ENCODE measurements at places on chromosomes 2 and 18. TPM values are rescaled to one million over a fixed set of nuclear protein-coding genes. Genes with fewer than 3 reads are reported as not detected.
A peak's percentile ranks its signal among the peaks of the same experiment; 100 is the strongest.

DNA sequence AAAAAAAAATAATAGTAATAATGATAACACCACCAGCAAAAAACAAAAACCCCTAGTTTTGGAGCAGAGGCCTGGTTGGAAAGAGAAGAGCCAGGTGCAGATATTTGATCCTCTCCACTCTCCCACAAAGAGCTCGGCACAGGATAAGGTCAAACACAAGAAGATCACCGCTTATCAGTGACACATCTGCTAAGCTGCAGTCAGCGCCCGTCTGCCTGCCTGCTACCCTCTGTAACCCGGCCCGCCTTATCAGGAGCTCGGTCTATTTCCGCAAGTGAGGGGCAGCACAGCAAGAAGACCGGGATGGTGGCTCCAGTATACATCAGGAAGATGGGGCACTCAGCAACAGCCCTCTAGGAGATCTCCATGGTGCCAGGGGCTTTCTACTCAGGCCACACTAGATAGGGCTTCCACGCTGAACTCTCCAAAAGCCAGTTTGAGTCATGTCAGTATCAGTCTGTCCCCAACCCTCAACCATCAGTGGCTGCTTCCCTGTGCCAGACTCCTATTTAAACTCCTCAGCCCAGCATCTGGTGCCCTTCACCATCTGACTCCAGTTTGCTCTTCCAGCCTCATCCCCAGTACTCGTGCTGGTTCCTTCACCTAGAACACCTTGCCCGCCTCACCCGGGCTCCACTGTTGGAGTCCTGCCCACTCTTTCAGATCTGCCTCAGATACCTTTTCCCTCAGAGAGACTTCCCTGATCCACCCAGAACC lies 67.3 kb upstream of the PPP1CB start:
- no peak for DNase-seq

DNA sequence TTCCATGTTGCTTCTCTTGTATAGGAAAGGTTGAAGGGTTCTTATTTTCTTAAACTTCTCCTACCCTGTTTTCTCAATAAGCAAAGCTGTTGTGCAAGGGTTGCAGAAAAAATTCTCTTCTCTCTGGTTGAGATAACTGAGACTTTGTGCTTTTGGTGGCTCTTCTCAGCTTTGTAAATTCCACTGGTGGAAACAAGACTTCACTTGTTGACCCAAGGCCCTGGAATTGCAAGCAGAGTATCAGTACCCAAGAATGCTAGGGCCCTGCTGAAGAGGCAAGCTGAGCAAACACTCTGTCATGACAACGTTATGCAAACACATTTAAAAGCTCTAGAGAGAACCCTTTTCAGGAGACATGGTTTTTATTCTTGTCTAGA lies 294.7 kb upstream of the EPAS1 start:
- no peak for DNase-seq

SH3BP4 gene
- total RNA-seq, result 24.9 TPM

FKBP7 gene
- total RNA-seq, result 0.37 TPM

SERPINB3 gene
- total RNA-seq, result not detected

DNA sequence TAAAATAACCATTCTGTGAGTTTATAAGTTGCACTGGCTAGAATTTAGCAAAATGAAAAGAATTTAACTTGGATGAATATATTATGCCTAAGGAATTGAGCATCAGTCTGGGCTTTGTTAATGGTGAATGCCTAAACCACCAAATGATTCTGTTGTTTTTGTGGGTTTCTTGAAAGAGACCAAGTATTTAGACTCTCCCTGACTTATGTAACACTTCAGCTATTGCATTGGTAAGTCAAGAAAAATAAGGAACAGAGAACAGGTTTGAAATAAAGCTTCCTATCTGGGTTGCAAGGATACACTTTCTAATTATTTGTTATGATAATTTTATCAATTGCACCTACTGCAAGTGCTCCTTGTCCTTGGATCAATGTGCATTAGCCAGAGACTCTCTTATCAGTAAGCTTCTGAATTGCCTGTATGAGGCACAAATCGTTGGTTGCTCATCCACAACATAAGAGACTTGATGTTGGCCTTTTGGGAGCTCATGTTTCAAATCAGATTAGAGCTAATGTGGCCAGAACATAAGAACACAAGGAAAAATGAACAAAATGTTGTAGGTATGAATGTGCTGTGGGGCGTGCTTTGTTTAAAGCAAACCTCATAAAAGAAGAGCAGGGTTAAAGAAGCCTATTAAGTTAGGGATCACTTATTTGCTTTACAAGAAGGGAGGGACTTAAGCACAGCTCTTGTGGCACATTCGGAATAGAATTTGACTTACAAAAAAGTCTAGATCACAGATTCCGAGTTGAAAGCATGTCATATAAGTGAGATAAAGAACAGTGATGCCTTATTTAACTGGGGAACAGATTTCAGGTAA lies 37.2 kb downstream of the PRKCE start:
- DNase-seq, result no peak

DNA sequence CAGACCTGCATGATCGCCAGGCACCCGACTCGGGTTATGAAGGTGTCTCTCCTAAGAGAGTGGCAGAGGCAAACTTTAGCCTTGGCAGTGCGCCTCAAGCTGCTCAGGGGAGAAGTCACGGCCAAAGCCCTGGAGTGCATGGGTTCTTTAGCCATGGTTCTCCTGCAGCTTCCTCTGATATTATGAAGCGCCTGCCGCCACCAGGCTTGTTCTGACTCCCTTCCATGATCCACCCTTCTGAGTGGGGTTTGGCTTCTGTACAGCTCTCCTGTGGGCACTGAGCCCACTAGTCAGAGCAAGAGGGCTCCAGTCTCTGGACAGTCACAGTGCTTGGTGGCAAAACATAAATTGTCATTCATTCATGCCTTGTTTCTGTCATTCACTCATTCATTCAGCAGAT lies 25.9 kb upstream of the TMBIM1 start:
- no peak for DNase-seq

RUFY4 gene
- not detected for total RNA-seq

NCL gene
- total RNA-seq, result 83.8 TPM

GRCh38 chr2:150866431-150866830 lies 379.0 kb upstream of the RND3 start:
- no peak for DNase-seq

STAM2 gene
- 25.8 TPM for total RNA-seq

GRCh38 chr2:121860033-121860757 lies 104.7 kb downstream of the TSN start:
- no peak for DNase-seq

DNA sequence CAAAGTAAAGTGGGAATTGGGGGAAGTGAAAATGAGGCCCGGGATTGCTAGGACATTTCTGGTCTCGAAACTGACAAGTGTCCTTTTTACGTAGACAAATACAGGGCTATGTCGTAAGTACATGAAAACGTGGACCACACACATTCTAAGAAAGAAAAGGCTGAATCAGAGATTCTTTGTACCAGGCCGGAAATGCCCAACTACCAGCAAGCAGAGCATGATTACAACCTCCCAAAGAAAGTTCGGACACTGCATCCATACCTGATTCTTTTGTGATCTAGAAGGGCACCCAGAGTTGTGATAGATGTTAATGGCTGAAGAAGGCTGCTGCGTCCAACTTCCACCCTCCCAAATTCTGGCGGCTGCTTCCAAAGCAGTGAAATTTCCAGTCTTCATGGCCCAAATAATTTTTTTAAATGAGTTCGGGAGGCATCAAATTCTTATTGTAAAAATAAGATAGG lies 1.7 kb downstream of the RBMS1 start:
- DNase-seq, result no peak

CYP26B1 gene
- 1.5 TPM for total RNA-seq

GRCh38 chr18:9951022-9951859 lies 37.4 kb downstream of the VAPA start:
- peak; percentile 26 for DNase-seq

- DNase-seq, result no peak
Observed at GRCh38 chr2:217302856-217303255, 443.0 kb upstream of the TNP1 start.

- DNase-seq, result no peak
Observed at GRCh38 chr2:96340493-96341414, 5.2 kb downstream of the NCAPH start.

DNA sequence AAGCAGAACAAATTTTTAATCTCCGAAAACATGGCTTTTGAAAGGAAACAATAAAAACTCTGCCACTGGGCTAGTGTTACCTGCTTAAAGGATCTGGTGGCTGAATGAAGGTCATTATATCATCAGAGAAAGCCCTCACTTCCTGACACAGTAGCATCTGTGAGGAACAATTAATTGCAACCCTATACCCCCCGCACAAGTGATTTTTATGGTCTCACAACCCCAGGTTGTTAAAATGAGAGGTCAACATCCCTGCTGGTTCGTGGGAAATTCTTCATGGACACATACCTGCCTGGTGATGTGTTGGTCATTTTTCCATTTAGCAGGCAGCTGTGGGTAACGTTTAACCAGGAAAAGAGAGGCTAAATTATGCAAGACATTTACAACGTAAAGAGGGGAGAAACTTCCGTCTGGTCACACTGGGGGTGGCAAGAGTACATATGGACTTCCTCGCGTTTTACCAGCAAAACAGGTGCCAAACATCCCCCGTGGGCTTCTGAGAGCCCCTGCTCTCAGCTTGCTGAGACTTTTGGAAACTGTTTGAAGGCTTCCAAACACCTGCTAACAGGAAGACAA lies 29.2 kb downstream of the NIFK start:
- no peak for DNase-seq

DNA sequence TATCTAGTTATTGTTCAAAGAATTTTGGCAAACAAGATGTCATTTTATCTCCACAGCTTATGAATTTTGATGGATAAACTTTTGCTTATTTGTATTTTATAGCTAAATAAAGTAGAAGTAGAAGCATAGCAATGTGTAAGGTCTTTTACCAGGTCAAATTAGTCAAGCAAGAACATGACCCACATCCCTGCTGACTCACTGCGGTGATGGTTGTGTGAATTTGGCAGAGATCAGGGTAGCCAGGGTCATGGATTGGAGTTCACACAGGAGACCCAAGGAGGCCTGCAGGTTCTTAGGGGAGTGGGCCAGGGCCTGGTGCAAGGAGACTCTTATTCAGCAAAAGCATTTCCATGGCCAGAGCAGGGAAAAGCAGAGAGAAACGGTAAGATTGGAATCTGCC lies 18.7 kb downstream of the SP140 start:
- DNase-seq, result no peak

DNA sequence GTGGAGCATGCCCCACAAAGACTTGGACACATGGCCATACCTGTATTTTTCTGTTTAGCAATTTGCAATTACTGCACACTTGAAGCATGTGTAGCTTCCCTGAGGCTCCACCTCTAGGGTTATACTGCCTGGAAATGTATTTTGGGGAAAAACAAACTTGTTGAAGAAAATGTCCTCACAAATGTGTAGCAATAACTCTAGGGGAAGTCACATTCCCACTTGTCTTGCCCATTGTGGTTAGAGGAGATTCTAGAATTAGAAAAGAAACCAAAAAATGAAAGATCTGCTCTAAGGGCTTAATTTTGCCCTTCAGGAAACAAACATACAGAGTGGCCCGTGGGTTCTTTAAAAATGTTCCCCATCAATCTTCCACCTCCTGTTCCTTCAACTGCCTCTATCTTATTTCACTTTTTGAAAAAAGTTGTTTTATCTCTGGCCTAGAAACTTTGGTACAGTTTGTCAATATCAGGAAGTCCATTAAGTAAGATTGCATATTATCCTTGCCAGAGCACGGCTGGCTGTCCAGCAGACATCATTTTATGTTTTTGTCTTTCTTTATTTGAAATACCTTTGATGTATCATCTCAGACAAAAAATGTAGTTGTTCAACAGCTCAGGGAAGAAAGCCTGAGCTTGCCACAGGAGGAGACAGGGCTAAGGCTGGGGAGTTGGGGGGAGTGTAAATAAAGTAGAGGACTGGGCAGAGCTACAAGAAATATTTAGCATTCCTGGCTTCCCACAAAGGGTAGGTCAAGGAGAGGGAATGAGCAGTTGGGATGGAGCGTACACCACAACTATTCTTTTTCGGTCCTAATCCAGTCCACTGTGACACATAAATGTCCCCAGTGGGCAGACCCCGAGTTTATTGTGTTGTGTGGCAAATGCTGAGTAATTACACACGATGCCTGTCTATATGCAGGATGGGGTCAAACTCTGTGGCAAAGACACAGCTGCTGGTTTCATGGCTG lies 96.8 kb upstream of the CDC42EP3 start:
- DNase-seq, result no peak

DNA sequence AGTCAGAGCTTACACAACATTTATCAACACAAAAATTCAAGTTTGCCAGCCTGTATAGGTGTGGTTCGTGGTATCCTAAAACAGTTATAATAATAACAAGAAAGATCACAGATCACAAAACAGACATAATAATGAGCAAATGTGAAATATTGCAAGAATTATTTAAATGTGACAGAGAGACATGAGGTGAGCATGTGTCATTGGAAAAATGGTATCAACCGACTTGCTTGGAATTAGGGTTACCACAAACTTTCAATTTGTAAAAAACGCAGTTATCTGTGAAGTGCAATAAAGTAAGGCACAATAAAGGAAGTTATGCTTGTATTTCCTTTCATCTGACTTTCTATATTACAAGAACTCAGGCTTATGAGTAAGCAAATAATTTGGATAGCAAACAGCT lies 116.8 kb downstream of the IKZF2 start:
- no peak for DNase-seq

DNA sequence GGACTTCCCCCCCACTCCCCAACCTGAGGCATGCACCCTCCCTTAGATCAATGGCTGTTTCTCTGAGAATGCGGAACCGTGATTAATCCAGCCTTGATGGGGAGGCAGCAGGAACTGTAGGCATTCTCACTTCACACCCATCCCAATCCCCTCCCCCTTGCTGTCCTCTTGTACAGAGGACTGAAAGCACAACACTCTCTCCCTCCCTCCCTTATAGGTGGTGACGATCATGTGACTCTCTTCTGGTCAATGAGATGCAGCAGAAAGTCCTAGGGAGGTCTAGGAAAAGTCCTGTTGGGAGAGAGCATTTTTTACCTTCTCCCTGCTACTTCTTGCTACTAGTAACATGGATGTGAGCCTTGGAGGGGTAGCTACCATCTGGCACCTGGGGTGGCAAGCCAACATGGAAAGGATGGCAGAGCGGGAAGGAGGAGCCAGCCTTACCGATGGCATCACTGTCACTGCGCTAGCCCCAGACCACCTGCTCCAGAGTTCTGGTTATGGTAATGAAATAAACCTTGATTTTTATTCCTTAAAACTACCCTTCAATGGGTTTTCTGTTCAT lies 106.9 kb downstream of the MSH2 start:
- no peak for DNase-seq

DNA sequence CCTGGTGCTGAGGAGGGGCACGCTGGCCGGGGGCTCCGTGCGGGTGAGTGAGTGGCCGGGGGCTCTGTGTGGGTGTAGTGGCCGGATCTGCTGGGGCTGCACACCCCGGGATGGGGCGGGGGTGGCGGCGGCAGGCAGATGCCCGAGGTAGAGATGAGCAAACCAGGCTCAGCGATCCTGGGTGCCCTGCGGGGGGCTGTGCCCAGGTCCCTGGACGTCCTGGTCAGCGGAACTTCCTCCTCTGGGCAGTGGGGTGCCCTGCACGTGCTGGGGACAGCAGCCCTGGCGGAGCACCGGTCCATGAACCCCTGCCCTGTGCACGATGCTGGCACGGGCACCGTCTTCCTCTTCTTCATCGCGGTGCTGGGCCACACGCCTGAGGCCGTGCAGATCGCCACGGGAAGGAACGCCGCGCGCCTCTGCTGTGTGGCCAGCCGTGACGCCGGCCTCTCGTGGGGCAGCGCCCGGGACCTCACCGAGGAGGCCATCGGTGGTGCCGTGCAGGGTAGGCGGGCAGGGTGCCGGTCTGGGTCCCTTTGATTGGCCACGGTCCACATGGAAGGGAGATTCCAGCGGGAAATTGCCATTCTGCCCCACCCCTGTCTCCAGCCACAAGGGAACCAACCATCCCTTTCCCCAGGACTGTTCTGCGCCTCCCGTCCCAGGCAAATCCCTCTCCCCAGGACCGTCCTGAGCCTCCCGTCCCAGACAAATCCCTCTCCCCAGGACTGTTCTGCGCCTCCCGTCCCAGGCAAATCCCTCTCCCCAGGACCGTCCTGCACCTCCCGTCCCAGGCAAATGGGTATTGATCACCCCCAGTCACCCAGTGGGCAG lies 5.9 kb downstream of the NEU4 start:
- no peak for DNase-seq
